Activated naive CD4-positive, alpha-beta T cell treated with anti-CD3 and anti-CD28 coated beads for 36 hours (primary cell): ENCODE measurements at places on chromosomes 12 and 14. TPM values are rescaled to one million over a fixed set of nuclear protein-coding genes. Genes with fewer than 3 reads are reported as not detected.

- DNase-seq = no peak
- H3K4me1 ChIP-seq = no peaks in the 10 kb centered on the region
- no peaks in the 10 kb centered on the region for H3K36me3 ChIP-seq
- H3K27me3 ChIP-seq = no peaks in the 10 kb centered on the region
- H3K27ac ChIP-seq = no peak overlapping the region
Observed at GRCh38 chr14:93122826-93123225, 7.1 kb upstream of the ITPK1 start.

DNA sequence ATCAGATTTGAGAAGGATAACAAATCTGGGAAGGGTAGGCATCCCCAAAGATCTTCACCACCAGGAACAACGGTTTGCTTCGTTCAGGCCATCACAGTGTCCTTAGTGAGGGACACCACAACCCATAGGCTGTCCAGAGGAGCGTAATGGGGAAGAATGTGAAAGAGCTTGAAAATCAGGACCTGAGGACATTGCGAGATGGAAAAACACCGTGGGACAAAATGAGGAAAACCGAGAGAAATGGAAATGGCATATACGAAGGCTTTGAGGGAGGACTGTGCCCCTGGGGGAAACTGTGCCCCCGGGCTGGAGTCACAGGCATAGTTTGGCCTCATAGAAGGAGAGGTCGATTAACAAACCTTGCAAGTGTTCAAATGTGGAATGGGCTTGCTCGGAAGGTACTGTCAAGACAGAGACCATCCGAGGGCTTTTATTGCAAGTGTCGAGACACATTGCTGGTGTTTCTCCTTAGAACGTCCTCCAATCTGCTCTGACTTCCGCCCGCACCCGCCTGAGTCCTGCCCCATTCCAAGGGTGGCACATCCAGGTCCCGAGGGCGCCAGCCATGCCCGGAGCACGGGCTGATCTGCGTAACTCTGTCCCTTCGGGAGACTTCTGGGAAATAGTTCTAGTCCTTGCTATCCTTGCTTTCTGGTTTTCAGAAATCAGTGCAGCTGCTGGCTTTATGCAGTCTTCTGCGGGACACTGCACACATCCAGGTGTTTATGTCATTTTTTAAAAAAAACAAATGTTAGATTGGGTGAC, 885 bp upstream of the PALS1 start:
- no peaks in the 10 kb centered on the region for H3K36me3 ChIP-seq
- H3K4me3 ChIP-seq = peak overlapping the region; percentile 85
- no peak overlapping the region for H3K27ac ChIP-seq
- H3K4me1 ChIP-seq = peaks cover 17% of the 10 kb centered on the region
- peaks cover 2% of the 10 kb centered on the region for H3K27me3 ChIP-seq

The MMP17 gene
- total RNA-seq = not detected

The PGF gene
- total RNA-seq = not detected

- H3K4me1 ChIP-seq = peaks cover 59% of the 10 kb centered on the region
- H3K27me3 ChIP-seq = no peaks in the 10 kb centered on the region
- H3K4me3 ChIP-seq = no peak overlapping the region
- H3K27ac ChIP-seq = no peak overlapping the region
- DNase-seq = no peak
Observed at GRCh38 chr12:14259481-14260010, 105.9 kb upstream of the ATF7IP start.

The FAM186B gene
- total RNA-seq = 0.12 TPM

DNA sequence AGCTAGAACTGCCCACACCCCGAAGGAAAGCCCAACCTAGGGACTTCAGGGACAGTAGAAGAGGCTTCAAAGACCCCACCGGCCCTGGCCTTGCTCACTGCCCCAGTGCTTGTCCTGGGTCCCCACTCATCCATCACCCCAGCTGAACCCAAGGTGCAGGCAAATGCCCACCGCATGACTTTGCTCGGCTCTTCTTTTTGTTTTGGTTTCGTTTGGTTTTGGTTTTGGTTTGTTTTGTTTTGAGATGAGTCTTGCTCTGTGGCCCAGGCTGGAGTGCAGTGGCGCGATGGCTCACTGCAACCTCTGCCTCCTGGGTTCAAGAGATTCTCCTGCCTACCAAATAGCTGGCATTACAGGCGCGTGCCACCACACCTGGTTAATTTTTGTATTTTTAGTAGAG, 9.0 kb downstream of the CCDC85C start:
- H3K27me3 ChIP-seq = no peaks in the 10 kb centered on the region
- H3K4me3 ChIP-seq = peak overlapping the region; percentile 63
- peaks cover 23% of the 10 kb centered on the region for H3K4me1 ChIP-seq
- peak; percentile 60 for DNase-seq

- no peaks in the 10 kb centered on the region for H3K36me3 ChIP-seq
- H3K27ac ChIP-seq = no peak overlapping the region
- H3K4me1 ChIP-seq = peaks cover 6% of the 10 kb centered on the region
- no peak for DNase-seq
- no peaks in the 10 kb centered on the region for H3K27me3 ChIP-seq
Observed at GRCh38 chr12:94690198-94690771, 39.9 kb upstream of the TMCC3 start.

The ANKRD13A gene
- total RNA-seq = 28.3 TPM

The ASB2 gene
- total RNA-seq = 2.5 TPM

- H3K27me3 ChIP-seq = no peaks in the 10 kb centered on the region
- H3K4me1 ChIP-seq = peaks cover 34% of the 10 kb centered on the region
- peak overlapping the region; percentile 50 for H3K4me3 ChIP-seq
Observed at GRCh38 chr12:6376079-6376869, 911 bp upstream of the SCNN1A start.

DNA sequence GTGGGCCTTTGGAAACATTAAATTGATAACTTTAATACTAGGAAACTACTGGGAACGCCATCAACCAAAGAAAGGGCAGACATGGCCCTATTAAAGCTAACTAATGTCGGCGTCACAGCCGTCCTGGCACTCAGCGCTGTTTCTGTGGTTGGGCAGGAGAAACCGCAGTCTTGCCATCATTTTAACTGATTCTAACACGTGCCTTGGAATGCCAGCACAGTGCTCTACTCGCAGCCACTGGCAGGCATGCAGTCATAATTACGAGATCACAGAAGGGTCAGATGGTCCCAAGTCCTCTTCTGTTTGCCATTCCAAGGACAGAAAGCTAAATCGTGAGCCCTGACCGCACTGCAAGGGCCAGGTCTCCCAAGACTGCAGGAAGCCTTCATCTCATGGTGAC, 75.2 kb downstream of the RIMBP2 start:
- H3K4me3 ChIP-seq = no peak overlapping the region
- H3K36me3 ChIP-seq = no peaks in the 10 kb centered on the region
- peaks cover 7% of the 10 kb centered on the region for H3K27me3 ChIP-seq
- no peak for DNase-seq

DNA sequence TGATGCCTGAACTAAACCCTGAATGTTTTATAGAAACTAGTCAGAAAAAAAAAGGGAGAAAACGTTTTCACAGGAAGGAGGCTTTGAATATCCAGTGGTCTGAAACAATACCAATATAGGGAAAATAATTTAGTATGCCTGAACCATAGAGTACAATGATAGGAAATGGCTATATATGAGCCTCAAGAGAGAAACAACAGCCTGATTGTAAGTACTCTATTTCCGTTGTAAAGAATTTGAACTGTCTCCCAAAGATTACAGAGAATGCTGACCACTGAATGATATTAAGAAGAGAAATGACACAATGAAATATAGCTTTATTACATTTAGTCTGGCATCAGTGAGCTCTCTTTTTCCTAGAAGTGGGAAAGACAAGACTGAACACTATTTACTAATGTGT, 5.5 kb upstream of the GABARAPL1 start:
- no peaks in the 10 kb centered on the region for H3K36me3 ChIP-seq
- no peak overlapping the region for H3K4me3 ChIP-seq
- H3K27ac ChIP-seq = no peak overlapping the region
- peaks cover 4% of the 10 kb centered on the region for H3K4me1 ChIP-seq
- no peak for DNase-seq
- no peaks in the 10 kb centered on the region for H3K27me3 ChIP-seq

- DNase-seq = no peak
- H3K27ac ChIP-seq = no peak overlapping the region
- H3K27me3 ChIP-seq = no peaks in the 10 kb centered on the region
Observed at GRCh38 chr12:27583981-27584380, 60.0 kb downstream of the PPFIBP1 start.

GRCh38 chr14:80714474-80714873, 227.1 kb downstream of the CEP128 start:
- H3K4me3 ChIP-seq = no peak overlapping the region
- H3K27me3 ChIP-seq = no peaks in the 10 kb centered on the region
- no peak for DNase-seq
- peaks cover 3% of the 10 kb centered on the region for H3K4me1 ChIP-seq
- H3K27ac ChIP-seq = no peak overlapping the region

DNA sequence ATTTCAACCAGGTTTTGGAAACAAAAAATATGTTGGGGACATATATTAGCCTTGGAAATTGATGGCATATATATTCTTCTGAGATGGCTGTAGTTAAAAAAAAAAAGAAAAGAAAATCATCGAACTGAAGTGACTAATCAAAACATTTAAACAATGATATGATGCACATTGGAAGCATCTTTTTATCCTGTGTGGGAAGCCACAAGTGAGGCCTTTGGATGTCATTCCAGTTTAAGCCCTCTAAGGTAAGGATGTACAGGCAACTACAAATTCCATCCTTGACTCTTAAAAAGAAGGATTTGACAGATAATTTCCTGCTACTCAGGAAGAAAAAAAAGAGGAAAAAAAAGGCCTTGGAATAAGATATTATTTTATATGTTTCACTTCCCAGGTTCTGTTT, 9.6 kb upstream of the PTPRB start:
- peaks cover 14% of the 10 kb centered on the region for H3K27me3 ChIP-seq
- no peaks in the 10 kb centered on the region for H3K4me1 ChIP-seq
- H3K27ac ChIP-seq = no peak overlapping the region
- no peak overlapping the region for H3K4me3 ChIP-seq
- H3K36me3 ChIP-seq = no peaks in the 10 kb centered on the region

GRCh38 chr12:13100605-13100881, 2.9 kb downstream of the GSG1 start:
- peaks cover 49% of the 10 kb centered on the region for H3K4me1 ChIP-seq
- H3K27ac ChIP-seq = peak overlapping the region; percentile 70
- H3K36me3 ChIP-seq = no peaks in the 10 kb centered on the region
- H3K27me3 ChIP-seq = no peaks in the 10 kb centered on the region

GRCh38 chr12:47851303-47851952, 31.7 kb upstream of the HDAC7 start:
- H3K36me3 ChIP-seq = peaks cover 49% of the 10 kb centered on the region
- peaks cover 2% of the 10 kb centered on the region for H3K4me1 ChIP-seq
- no peak overlapping the region for H3K4me3 ChIP-seq
- DNase-seq = no peak

GRCh38 chr14:72165229-72165698, 233.0 kb downstream of the RGS6 start:
- no peak overlapping the region for H3K27ac ChIP-seq
- H3K36me3 ChIP-seq = no peaks in the 10 kb centered on the region
- no peaks in the 10 kb centered on the region for H3K4me1 ChIP-seq
- no peak for DNase-seq
- H3K4me3 ChIP-seq = no peak overlapping the region
- peaks cover 10% of the 10 kb centered on the region for H3K27me3 ChIP-seq

DNA sequence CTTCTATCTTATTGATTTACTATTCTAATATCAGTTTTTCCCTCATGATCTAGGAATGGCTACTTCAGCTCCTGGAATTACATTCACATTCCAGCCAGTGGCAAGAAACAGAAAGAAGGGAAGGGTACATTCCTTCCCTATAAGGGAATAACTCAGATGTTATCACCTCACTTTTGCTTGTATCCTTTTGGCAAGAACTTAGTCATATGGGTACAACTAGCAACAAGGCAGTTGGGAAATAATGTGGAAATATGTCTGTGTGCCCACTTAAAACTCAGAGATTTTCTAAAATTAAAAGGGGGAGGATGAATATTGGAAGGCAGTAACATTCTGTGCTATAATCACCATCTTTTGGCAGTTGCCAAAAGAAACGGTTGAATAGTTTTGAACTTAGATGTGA, 85.6 kb downstream of the MSRB3 start:
- H3K36me3 ChIP-seq = no peaks in the 10 kb centered on the region
- no peaks in the 10 kb centered on the region for H3K4me1 ChIP-seq
- H3K4me3 ChIP-seq = no peak overlapping the region
- H3K27me3 ChIP-seq = no peaks in the 10 kb centered on the region
- DNase-seq = no peak

DNA sequence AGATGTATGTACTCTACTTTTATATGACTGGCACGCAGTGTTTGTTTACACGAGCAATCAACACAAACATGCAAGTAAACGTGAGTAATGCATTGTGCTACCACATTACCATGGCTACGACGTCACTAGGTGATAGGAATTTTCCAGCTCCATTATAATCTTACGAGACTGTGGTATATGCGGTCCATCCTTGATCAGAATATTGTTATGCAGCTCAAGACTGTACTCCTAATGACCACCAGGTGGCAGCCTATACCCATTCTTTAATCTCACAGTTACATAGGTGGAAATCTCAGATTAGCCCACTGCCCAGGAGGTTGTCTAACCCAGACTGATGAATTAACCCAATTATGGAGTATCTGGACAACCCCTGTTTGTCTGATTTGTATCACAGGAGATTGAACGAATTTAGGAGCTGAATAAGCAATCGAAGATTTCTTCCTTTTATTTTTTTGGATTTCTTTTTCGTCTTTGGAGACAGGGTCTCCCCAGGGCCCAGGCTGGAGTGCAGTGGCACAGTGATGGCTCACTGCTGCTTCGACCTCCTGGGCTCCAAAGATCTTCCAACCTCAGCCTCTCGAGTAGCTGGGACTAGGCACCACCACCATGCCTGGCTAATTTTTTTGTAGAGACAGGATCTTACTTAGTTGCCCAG, 8.7 kb upstream of the TESPA1 start:
- no peak overlapping the region for H3K27ac ChIP-seq
- peak; percentile 72 for DNase-seq
- peaks cover 41% of the 10 kb centered on the region for H3K4me1 ChIP-seq
- no peak overlapping the region for H3K4me3 ChIP-seq
- H3K36me3 ChIP-seq = no peaks in the 10 kb centered on the region

DNA sequence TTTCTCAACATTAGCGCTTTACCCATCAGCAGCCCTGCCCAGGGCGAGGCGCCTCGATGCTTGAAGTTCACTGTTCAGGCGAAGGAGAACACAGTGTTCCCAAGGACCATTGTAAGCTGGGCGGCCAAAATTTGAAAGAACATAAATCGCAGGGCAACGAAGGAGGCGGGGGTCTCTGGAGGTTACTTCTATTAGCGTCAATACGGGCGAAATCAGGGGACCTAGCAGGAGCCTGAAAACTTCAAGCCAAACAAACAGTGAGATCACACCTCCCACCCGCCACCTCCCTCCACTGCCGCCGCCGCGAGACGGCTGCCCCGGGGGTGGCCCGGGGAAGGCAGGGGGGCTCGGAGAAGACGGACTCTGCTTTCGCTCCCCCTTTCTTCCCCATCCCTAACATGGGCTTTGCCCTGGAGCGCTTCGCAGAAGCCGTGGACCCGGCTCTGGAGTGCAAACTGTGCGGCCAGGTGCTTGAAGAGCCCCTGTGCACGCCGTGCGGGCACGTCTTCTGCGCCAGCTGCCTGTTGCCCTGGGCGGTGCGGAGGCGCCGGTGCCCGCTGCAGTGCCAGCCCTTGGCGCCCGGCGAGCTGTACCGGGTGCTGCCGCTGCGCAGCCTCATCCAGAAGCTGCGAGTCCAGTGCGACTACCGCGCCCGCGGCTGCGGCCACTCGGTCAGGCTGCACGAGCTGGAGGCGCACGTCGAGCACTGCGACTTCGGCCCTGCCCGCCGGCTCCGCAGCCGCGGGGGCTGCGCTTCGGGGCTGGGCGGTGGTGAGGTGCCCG, at the start of gene PDZRN4:
TSS of gene PDZRN4 (plus strand) at position 263 of the 783 bp plus-strand sequence.
- H3K27me3 ChIP-seq = peaks cover 30% of the 10 kb centered on the region
- H3K27ac ChIP-seq = no peak within 1 kb of the TSS
- H3K4me1 ChIP-seq = peaks cover 10% of the 10 kb centered on the region
- H3K4me3 ChIP-seq = no peak within 1 kb of the TSS
- DNase-seq = no peak
